ENCODE measurements at places on chromosomes 6 and 20.

DNA sequence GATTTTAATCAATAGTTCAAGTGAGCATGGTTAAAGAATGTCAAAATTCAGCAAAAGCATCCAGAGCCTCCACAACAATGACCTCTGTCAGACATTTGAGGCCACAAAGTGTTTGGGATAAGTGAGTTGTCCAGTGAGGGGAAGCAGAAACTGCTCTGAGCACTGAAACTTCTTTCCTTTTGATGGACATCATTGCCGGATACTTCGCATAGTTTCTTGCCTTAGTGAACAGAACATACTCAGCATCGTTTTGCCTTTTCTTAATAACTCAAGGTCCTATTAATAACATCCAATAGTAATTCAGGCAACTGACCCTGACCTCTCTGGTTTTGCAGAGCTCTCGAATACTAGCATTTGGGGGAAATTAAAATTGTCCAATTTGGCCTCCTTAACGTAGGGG, 78.6 kb downstream of the EDN3 start:
- DNase-seq, result no peak

GRCh38 chr6:43628393-43629103, 516 bp downstream of the GTPBP2 start:
- peak; percentile 24 for DNase-seq

GRCh38 chr6:12980741-12981140, 264.2 kb downstream of the PHACTR1 start:
- no peak for DNase-seq

GRCh38 chr20:53448875-53449274, 144.8 kb downstream of the ZNF217 start:
- no peak for DNase-seq

DNA sequence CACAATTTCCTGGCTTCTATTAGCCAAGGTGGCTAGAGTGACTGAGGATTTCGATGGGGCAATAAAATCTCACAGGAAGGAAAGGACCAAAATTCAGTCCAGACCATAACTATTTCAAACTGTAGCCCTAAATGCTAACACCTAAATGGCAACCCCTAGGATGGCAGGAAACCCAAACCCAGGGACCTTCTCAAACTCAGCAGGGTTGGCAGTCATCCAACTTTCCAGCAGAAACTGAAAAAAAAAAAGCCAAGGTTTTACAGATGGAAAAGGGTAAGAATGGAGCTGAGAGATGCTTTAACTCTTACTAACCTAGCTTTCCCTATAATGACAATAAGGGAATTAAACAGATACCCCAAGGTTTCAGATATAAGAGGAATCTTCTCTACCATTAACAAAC, 10.5 kb downstream of the IBTK start:
- no peak for DNase-seq

DNA sequence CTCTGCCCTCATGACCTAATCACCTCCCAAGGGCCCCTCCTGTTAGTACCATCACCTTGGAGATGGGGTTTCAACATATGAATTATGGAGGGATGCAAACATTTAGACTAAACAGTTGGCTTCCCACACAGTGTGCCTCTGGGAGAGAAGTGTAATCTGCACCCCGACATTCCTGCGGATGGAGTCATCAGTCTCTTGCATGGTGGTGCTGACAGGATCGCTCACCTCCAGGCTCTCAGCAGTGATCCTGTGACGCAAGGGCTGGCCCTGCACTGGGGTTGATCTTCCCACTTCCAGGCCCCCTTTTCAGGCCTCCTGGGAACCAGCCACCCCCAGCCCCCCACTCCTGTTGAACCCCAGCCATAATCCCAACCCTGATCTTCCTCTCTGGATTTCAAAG, 16.0 kb upstream of the PI16 start:
- DNase-seq, result no peak

DNA sequence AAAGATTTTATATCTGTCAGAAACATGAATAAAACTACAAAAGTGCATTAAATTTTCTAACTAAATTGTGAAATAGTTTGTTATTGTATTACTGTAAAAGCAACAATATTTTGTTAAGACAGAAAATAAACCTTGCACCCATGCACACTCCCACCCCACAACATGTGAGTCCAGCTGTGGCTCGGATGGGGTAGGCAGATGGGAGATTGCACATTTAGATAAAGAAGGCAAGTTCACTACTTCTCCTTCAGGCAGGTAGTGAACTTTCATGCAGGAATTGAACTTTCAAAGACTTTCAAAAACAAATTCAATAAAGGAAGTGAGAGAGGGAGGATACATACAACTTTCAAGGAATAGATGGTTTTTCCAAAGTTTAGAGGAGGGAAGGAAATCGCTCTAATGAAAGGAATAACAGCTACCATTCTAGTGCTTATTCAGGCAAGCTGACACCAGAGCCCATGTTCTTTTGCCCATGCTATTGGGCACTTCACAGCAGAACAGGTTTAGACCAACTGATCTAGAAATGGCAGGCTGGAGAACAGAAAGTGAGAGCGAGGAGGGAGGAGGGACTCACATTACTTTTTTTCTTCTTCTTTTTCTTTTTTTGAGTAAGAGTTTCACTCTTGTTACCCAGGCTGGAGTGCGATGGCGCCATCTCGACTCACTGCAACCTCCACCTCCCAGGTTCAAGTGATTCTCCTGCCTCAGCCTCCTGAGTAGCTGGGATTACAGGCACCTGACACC, 28.5 kb downstream of the SF3B5 start:
- DNase-seq, result no peak

- DNase-seq, result no peak
Observed at GRCh38 chr6:167409694-167410093, 84.8 kb downstream of the TTLL2 start.

GRCh38 chr6:149508485-149508884, 23.7 kb upstream of the ZC3H12D start:
- DNase-seq, result no peak

DNA sequence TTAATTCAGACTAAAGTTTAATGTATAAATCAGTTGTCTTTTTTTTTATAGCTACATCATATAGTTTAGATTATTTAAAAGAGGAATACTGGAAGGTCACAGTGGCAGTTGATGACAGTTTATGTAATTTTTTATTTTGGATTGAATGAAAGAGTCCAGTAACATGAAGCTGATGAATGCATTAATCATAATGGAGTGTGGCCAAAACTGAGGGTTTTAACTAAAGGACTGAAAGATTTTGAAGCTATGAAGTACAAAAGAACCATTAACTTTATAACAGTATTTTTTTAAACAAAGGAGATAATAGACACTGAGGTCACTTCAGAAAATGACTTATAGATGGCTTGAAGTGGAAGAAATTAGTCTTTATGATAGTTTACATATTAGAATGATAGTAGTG, 41.3 kb downstream of the TRMT11 start:
- DNase-seq, result no peak

DNA sequence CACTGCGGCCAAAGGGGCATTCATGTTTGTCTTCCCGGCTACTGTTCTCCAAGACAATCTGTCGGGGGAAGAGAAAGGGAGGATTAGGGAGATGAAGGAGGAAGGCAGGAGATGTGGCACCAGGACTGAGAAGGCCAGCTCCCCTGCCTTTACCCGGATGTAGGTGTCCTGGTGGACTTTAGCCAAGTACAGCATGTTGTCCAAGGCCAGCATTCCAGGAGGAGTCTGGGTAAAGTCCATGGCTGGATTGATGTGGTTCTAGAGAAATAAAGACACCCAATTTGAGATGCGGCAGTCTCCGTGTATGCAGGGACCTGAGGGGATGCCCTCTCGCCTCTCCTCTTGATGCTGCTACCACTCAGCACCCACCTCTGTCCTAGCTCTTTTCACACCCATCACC, 32.0 kb downstream of the ELMO2 start:
- no peak for DNase-seq

GRCh38 chr20:23200413-23200812, 114.3 kb upstream of the CD93 start:
- DNase-seq, result no peak

GRCh38 chr6:87066449-87067333, 28.2 kb downstream of the CGA start:
- DNase-seq, result no peak

- DNase-seq, result no peak
Observed at GRCh38 chr20:58868795-58869194, 16.3 kb downstream of the GNAS start.
